ENCODE measurements at places on chromosomes 11 and 22.

GRCh38 chr11:113014262-113015097 is 53.3 kb downstream of the NCAM1 start:
- no peak for DNase-seq

DNA sequence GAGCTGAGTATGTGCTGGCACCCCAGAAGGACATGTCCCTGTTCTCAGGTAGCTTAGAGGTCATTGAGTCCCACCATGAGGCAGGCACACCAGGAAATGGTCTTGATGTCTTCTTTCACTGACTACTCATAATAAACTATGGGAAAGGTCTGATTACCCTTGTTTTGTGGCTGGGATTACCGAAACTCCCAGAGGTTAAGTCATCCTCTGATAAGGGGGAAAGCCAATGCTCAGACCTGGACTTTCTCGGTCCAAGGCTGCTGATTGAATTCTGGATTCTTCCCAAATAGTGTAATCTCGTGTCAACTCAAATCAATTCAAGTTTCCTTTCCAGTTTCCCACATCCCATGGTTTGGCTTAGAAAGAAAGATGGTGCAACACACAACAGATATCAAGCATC is 3.7 kb upstream of the CD44 start:
- DNase-seq, result peak; percentile 19

DNA sequence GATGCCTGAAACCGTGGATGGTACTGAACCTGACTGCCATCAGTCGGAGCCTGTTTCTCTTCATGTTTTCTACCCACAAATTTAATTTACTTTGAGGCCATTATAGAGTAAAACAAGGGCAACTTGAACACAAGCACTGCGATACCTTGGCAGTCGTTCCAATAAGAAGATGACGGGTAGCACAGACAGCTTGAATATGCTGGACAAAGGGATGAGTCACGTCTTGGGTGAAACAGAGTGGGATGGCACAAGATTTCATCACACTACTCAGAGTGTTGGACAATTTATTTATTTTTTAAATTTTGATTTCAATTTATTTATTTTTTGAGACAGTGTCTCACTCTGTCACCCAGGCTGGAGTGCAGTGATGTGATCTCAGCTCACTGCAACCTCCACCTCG is 5.7 kb downstream of the DIXDC1 start:
- no peak for DNase-seq

DNA sequence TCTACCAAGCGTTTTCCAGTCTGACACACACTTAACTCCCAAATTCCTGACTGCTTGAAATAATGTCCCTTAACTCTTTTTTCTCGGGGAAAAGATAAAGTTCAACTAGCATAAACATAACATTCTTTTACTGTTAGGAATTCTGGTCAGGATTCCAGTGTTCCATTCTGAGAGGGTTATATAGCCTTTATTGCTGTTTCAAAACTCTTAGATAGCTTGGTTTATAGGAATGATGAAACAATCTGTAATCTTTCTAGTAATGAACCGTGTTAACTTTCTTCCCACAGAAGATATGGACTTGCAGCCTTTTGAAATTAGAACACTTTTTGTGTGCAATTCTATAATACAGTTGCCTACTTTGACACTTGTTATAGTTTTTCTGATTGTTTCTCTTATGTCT is 8.6 kb downstream of the REXO2 start:
- DNase-seq, result no peak

GRCh38 chr11:79550809-79551208 is 110.0 kb upstream of the TENM4 start:
- no peak for DNase-seq

DNA sequence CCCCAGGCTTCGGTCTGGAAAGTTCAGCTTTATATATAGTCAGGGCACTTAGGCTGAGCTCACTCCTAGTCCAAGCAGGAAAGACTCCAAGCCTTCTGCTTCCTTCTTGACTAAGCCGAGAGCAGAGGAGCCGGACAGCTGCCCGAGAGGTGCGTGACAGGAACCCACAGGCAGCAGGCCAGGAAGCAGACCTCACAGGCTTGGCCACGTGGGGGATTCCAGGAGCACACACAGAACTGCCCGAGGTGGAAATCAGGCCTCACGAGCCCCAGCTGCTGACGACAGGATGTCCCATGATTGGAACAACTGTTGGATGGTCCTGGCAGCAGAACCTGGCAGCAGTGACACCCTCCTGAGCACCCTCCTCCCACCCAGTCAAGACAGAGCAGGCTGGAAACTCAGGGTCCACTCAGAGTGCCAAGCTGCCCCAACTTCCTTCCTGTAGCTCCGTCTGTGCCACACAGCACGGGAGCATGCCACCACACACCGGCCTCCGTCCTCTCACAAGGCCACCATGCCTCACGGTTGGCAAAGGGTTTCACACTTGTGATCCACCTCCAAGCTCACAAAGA is 5.4 kb downstream of the PLA2G6 start:
- peak; percentile 91 for DNase-seq

- DNase-seq, result no peak
Observed at GRCh38 chr11:121688860-121689614, 236.3 kb upstream of the SORL1-AS1 start.

DNA sequence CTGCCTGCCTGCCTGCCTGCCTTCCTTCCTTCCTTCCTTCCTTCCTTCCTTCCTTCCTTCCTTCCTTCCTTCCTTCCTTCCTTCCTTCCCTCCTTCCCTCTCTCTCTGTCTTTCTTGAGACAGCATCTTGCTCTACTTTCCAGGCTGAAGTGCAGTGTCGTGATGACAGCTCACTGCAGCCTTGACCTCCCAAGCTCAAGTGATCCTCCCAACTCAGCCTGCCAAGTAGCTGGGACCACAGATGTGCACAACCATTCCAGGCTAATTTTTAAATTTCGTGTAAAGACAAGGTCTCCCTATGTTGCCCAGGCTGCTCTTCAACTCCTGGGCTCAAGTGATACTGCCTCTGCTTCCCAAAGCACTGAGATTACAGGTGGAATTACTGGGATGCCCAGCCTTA is 328.2 kb upstream of the SORL1-AS1 start:
- DNase-seq, result no peak

DNA sequence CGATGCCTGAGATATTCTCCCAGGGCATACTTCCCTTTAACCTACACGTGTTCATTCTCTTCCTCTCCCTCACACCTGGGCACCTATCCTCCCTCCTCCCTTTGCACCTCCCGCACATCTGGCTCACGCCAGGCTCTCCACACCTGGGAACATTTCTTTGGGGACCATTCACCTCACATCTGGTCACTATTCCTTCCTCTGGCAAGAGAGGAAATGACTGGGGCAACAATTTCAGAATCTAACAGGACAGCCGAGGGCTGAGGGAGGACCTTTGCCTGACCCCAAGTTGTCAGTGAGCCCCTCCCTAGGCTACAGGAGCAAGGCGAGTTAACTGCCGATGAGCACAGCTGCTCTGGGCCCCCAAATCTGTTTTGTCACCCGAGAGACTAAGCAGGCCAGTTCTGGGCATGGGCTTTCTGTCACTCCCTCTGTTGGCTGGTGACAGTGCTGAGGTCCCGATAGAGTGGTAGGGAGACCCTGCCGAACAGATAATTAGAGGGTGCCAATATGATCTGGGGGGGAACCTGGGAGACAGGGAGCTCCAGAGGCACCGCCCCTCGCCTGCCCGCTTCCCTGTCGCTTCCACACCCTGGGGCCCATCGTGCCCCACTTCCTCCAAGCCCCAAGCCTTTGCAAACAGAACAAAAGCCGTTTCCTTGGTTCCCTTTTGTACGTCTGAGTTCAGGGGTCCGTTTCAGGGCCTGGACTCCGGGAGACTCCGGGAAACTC is 45.6 kb downstream of the EIF3F start:
- no peak for DNase-seq

- DNase-seq, result peak; percentile 43
Observed at GRCh38 chr11:12331239-12331874, 46.0 kb upstream of the PARVA start.

DNA sequence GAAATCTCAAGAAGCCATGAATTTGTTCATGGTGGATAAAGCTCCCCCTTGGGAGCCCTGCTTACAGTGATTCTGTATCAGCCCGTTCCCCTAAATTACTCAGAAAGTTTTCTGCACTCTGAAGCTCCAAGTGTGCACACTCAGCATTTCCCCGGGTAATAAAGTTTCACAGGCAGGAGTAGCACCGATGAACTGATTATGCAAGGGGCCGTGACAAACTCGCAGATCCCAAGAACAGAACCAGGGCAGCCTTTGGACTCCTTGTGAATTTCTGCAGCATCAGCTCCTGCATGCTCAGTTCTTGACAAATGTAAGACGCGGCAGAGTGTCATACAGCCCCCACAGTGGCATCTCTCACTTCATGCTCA is 73.5 kb downstream of the COMMD9 start:
- DNase-seq, result no peak

- DNase-seq, result no peak
Observed at GRCh38 chr11:20618083-20618482, 18.7 kb downstream of the SLC6A5 start.

DNA sequence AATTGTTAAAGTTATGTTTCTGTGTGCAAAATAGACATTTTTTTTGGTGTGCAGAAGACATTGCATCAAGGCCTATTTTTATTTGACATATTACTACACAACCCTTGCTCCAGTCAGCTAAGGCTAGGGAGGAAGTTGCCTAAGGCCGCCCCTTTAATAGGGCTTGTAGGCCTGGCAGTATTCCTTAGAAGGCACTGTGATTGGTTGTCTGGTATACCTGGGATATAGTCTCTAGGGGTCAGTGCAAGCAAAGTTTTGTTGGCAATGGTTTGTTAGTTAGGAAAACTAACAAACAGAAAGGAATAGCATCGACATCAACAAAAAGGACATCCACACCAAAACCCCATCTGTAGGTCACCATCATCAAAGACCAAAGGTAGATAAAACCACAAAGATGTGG is 16.9 kb downstream of the CCDC15 start:
- DNase-seq, result no peak

GRCh38 chr11:9528573-9529333 is 44.7 kb upstream of the WEE1 start:
- no peak for DNase-seq

- no peak for DNase-seq
Observed at GRCh38 chr22:50576806-50577696, 1.2 kb downstream of the CPT1B start.

DNA sequence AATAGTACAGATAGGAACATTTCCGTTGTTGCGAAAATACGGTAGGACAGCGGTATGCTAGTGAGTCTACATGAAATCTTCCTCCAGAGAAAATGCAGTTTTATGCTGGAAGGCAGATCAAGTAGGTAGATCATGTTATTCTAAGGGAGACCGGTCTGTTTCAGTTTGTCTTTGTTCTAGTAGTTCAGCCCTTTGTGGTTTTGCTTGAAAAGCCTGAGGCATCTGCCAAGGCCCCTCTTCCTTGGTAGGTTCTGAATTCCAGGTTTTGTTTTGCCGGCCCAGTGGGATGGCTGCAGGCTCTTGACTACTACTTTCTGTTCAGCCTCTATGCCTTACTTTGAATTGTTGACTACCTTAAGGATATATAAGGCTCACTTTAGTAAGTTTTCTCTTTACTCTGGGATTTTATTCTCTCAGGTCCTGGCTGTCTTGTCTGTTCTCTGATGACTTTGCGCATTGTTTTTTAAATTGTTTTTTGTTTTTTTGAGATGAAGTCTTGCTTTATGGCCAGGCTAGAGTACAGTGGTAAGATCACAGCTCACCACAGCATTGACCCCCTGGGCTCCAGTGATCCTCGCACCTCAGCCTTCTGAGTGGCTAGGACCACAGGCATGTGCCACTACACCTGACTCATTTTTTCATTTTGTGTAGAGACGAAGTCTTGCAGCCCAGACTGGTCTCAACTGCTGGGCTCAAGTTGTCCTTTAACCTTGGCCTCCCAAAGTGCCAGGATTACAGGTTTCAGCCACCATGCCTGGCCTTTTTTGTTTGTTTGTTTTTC is 53.7 kb downstream of the HIPK3 start:
- no peak for DNase-seq

DNA sequence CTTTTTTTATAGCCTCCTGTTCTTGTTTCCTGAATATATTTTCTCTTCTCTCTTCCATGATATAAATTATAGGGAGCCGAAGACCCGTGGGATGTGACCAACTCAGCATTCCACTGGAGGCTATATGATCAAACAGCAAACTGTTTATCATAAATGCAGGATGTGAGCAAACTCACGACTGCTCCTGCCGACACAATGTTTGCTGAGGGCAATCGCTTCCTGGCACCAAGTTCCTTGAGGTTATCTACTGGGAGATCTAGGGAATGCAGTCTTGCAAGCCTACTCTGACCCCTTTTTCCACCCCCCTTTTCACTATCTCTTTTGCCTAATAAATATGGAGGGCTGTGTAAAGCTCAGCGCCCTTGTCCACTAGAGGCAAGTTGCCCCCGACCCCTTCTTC is 13.5 kb upstream of the PLAAT4 start:
- DNase-seq, result no peak

GRCh38 chr22:41699264-41700107 is at the start of gene MEI1:
MEI1 (plus strand) TSS chr22:41699503; CDS start chr22:41699539, 36 bp downstream.
- no peak for DNase-seq

GRCh38 chr11:13207665-13208594 is 69.7 kb upstream of the BMAL1 start:
- peak; percentile 51 for DNase-seq

DNA sequence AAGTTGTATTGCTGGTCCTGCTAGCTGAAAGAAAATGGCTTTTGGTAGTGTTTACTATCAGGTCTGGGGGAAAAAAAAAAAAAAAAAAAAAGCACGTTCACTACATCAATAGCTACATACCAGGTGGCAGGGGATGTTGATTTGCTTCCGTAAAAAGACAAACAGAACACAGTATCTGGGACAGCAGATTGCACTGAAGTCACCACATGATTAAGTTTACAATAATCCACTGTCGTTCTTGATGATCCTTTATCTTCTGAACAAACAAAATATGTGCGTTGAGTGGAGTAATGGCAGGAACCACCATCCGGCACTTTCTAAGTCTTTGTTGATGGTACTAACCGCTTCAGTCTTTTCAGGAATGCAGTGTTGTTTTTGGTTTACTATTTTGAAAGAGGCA is 48.7 kb downstream of the DDX6 start:
- DNase-seq, result no peak

DNA sequence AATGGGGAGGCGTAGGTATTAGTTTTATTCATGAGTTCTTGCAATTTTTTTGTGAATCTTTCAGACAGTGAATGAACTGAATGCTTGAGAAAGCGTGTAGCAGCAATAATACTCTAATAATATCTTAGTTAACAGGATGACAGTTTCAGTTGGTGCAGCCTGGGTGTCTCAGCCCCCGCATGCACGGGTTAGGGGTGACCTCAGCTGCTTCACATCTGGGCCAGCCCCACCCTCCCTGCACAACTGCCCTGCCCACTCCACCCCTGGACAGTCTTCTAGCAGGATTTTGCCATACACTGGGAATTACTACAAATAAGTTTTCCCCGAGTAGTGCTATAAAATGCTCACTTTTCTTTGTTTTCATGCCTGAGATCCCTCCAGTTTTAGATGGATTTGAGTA is 83.2 kb downstream of the ST3GAL4 start:
- no peak for DNase-seq

All from retinal pigment epithelial cell (primary cell).